ENCODE measurements at places on chromosomes 2 and 18. TPM values are rescaled to one million over a fixed set of nuclear protein-coding genes. Genes with fewer than 3 reads are reported as not detected.
A peak's percentile ranks its signal among the peaks of the same experiment; 100 is the strongest.

GRCh38 chr2:60453872-60454271 lies 99.6 kb downstream of the BCL11A start:
- no peak for DNase-seq

- DNase-seq: no peak
Measured at GRCh38 chr2:149926149-149926548, 338.6 kb upstream of the MMADHC start.

GRCh38 chr2:226548732-226549131 lies 250.9 kb downstream of the IRS1 start:
- DNase-seq: no peak

DNA sequence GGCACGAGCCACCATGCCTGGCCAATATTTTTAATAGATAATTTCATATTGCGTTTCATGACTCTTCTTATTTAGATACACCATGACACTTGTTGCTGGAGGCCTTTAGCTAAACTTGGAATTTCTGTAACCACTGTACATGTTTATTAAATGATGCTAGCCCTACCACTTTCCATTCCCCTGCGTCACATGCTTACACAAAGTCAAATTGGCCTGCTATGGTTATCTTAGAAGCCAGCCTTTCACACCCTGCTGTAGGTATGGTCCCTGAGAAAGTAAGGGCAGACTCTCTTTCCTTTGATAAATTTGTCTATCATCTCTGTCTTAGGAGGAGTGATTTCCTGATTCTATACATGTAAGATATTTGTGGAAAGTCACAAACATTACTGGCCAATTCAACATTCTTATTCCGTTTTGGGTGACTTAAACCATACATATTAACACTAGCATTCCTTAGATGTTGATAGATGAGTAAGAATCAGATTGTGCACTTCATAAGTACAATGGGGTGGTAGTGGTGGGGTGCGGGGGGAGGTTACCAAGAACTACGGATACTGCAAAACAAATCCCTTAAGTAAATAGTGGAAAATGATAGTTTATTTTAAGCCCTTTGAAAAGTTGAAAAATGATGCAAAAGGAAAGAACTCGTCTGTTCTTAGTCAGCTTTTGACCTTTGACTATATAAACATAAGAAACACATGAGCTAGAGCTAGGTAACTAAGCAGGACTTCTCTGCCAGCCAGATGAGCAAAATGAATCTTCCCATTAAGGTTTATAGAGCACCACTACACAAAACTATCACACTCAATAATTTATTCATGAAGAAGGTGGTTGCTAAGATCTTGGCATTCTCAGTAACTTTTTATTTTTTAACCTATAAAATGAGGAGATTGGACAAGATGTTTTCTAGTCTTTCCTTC lies 7.9 kb upstream of the NDUFV2 start:
- no peak for DNase-seq

- no peak for DNase-seq
Measured at GRCh38 chr18:71327850-71328249, 1039.0 kb downstream of the SOCS6 start.

Gene LYG1
- not detected for total RNA-seq

DNA sequence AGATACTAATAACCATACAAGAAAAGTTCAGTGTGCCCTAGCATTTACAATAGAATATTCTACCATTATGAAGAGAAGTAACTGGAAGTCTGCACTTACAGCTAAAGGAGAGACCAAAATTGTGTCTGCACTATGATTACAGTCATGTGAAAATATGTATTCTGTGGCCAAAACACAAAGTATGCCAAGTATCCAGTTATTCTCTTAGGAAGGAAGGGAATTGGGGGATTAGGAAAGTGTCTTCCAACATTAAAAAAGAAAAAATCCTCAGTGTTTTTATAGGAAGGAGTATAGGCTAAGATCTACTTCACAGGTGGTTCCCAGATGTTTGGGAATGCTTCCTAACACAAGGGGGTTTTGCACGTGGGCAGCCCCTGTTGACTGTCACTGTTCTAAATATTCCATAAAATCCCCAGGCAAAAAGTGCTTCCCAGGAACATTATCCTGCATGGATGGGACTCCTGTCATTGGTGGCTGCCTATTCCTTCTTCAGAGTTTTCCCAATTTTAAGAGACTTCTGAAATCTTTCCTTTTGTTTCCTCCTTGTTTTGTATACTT lies 180.2 kb upstream of the KLHL29 start:
- no peak for DNase-seq

DNA sequence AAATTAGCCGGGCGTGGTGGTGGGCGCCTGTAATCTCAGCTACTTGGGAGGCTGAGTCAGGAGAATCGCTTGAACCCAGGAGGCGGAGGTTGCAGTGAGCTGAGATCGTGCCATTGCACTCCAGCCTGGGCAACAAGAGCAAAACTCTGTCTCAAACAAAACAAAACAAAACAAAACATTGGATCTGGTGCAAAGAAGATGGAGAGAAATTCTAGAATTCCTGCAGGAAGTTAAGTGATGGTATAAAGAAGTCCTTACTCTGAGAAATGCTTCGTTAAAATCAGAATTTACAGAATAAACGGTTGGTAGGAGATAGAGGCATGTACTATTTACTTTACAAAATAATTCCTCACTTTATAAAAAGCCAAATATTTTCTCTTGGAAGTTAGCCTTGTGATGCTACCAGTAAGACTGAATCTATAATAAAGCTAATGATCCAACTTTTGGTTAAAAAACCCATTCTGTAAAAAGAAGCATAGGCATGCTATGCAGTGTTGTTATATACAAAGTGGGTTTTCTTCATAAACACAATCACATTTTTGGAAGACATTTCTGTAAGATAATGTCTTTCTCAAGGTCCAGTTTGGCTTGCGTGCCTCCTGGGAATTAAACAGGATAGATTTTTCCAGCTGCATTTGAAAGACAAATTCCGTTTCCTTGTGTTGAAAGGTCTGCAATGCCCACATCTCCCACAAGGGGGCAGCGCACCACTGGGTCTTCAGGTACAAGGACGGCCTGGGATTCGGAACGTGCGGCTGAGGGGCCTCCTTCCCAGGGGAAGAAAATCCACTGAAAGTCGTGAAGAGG lies 35.6 kb upstream of the PNO1 start:
- DNase-seq: peak; percentile 82

DNA sequence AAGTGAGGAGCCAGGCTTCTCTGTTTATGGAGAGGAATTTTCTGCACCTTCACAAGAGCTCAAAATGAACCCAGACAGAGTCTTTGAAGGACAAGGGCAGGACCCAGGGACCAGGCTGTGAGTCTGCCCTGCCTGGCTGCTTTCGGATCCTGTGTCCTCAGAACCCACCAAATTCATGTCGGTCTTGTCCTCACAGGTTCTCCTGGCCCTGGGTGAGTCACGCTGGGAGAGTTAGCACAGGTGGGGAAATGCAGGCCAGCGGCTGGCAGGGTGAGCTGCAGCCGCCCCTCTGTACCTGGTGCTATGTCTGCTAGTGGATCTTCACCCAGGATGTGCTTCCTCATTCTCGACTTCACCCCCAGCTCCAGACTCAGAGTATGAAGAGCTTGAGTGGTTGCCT lies 35.8 kb upstream of the TPO start:
- no peak for DNase-seq

DNA sequence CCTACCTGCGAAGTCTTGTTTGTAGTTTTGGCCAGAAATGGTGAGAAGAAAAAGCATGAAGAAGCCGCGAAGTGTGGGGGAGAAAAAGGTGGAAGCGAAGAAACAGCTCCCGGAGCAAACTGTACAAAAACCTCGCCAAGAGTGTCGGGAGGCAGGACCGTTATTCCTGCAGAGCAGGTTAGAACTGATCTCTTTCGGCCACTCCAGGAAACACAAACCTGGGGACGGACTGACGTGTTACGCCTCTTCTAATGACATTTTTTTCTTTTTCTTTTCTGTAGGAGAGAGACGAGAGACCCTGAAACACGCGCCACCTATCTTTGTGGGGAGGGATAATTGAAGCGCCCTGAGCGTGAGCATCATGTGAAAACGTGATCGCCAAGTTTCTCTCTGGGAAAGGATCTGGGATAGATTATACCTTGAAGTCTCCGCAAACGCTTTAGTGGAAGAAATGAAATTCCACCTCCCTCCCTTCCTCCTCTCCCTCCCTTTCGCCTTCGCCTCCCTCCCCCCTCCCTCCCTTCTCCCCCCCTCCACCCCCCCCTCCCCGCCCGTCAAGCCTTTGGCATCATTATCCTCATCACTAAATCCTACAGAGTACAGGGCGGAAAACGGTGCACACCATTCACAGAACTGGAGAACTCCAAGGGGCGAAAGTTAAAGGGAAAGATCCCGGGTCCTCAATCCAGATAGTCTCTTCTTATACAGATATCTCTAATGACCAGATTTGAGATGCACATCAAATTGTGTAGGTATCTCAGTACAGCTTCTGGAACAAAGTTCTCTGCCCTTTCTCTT lies at the start of gene ZEB2:
Gene ZEB2, minus strand, starts transcription at position 186 of the 798 bp plus-strand sequence. CDS start 2,769 bp downstream, outside the sequence.
- DNase-seq: peak; percentile 79

Gene ANKRD23
- 6.0 TPM for total RNA-seq

Gene MC4R
- not detected for total RNA-seq

DNA sequence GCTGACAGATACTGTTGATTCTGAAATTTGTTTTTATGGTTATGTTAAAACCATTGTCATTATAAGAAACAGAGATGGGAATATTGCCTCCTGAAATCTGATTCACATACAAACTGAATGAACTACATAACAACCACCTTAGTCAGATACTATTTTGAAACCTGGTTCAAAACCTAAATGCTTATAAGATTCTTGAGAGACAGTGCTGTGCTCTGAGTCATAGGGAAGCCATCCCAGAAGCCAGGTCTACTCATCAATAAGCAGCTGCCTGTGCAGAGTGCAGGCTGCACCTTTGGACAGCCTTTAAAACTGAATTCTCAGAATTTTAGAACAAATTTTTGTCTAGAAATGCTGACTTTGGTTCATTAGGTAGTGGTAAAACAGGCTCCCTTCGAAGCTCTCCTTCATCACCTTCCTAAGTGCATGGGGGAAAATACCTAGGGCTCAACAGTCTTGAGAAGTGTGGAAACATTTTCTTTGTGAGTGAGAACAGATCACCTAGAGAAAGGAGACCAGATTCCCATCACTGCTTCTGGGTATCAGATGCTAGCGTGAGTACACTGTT lies at the start of gene SERPINB7:
Gene SERPINB7, plus strand, starts transcription at position 253 of the 565 bp plus-strand sequence. CDS start 6,955 bp downstream, outside the sequence.
- DNase-seq: peak; percentile 38

DNA sequence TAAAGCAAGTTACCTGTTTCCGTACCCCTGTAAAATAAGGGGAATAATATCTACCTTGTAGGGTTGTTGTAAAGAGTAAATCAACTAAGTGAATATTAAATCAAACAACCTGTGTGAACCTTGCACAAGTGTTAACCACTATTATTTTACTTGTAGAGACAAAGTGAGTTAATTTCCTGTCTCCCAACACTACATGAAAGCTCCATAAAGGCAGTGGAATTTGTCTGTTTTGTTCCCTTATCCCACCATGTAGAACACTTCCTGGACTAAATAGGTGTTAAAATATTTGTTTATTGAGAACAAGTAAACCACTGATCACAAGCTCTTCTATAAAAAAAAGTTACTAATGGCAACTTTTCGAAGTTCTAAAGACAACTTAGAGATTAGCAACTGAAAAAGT lies 3.3 kb downstream of the ARL5A start:
- DNase-seq: no peak

- DNase-seq: no peak
Measured at GRCh38 chr2:124704071-124704925, 679.2 kb downstream of the CNTNAP5 start.

Gene RNF144A
- total RNA-seq: 10.3 TPM

All from Daoy (cell line).